ENCODE measurements at places on chromosomes 1 and 21.

DNA sequence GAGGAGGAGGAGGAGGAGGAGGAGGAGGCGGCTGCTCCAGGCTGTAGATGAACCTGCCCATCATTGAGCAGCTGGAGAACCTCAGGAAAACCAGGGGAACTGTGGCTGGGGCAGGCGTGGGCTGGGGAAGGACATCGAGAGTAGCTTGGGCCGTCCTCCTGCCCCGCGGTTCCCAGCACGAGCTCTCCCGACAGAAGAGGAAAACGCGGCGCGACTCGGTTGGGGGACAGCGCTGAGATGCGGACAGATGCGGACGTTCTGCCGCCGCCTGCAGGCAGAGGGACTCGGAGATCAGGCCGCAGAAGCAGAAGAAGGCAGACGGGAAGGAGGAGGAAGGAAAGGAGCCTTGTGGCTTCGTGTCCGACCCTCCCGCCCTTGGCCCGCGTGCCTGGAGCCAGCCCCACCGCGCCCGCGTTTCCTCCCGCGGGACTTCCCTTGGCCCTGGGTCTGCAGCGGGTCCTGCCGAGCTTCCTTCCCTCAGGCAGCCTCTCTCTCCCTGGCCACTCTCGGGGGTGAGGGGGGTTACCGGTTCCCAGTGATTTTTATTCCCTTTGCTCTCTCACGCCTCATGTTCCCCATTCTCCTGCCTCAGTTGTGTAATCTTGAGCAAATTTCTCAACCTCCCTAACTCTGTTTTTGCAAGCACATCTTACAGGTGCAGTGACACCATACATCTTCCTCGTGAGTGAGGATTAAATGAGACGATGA, 1.7 kb upstream of the TNFRSF9 start:
- DNase-seq, result peak; percentile 47

GRCh38 chr1:220747437-220748088, 559 bp upstream of the MTARC2 start:
- DNase-seq, result no peak

- no peak for DNase-seq
These were observed 203.6 kb downstream of the PCP4 start for GRCh38 chr21:40070871-40071270.

GRCh38 chr1:155207806-155208540, at the start of gene THBS3:
Gene THBS3 (minus strand): TSS chr1:155207897. CDS start chr1:155207876, 21 bp downstream.
- DNase-seq, result no peak

DNA sequence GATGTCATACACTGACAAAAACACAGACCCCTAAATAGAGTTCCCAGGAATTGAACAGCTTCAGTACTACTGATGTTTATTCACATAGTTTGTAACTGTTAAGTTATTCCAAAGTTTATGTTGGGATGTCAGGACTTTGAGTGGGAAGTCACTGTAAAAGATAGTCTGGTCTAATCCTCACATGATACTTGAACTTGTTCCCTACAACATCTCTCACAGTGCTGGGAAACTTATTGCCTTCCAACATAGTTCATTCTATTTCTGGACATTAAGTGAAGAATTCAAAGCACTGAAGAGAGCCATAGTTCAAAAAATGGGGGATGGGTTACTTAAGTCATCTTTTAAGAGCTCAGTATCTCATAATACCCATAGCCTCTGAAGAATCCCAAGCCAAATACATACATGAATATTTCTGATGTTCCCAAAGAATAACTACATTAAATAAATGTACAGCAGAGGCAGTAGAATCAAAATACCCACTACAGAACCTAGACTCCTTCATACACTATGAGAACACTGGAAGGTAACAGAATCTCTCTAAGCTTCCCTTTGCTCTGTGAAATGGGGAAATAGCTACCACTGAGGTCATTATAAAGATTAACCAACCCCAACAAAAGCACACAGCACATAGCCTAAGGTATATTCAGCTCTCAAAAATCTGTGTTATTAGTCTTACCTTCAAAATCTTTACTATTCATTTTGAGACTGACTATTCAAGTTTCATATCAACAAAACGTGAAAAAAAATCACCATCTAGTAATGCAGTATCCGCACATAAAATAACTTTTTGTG, 81.4 kb downstream of the ESRRG start:
- no peak for DNase-seq

- no peak for DNase-seq
These were observed 3.6 kb upstream of the PTGS2 start for GRCh38 chr1:186683652-186684410.

GRCh38 chr1:158203693-158204457, 23.2 kb downstream of the CD1D start:
- no peak for DNase-seq

GRCh38 chr1:40780678-40781607, 2.6 kb upstream of the KCNQ4 start:
- DNase-seq, result no peak

DNA sequence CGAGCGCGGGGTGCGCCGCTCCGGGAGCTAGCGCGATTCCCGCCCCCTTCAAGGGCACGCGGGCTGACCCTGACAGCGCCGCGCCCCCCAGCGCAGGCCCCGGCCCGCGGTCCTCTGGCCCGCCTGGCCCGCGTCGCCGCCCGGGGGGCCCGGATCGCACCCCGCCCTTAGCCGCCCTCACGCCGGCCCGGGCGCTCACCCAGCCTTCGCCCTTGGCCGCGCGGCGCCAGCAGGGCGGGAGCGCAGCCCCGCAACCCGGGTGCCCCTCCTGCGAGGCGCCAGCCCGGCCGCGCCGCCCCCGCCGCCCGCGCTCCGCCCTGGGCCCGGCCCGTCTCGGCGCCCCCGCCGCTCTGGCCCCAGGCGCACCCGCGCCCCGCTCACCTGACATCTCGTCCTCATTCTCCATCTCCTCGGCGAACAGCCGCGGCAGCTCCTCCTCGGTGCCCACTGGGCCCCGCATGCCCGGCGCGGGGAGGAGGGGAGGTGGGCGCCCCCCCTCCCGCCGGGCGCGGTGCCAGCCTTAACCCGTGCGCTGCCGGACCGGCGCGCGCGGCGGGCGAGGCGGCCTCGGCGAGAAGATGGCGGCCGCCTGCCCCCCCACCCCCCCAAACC, 451 bp downstream of the CHD5 start:
- DNase-seq, result no peak

DNA sequence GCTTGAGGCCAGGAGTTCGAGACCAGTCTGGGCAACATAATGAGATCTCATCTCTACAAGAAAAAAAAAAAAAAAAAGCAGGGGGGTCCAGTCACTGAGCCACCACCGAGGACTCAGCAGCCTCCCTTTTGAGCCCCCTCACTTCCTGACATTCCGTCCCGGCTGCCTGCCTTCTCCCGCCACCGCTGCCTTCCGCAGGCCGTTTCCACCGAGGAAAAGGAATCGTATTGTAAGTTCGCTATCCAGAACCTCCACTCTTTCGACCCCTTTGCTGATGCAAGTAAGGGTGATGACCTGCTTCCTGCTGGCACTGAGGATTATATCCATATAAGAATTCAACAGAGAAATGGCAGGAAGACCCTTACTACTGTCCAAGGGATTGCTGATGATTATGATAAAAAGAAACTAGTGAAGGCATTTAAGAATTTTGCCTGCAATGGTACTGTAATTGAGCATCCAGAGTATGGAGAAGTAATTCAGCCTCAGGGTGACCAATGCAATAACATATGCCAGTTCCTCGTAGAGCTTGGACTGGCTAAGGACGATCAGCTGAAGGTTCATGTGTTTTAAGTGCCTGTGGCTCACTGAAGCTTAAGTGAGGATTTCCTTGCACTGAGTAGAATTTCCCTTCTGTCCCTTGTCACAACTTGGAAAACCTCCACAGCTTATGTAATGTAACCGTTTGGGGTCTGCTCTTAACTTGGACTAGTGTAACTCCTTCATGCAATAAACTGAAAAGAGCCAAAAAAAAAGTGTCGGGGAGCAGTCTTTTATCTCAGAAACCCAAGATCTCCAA, 55.6 kb downstream of the GLUL start:
- no peak for DNase-seq

GRCh38 chr1:58966103-58966916, 182.5 kb upstream of the JUN start:
- no peak for DNase-seq

DNA sequence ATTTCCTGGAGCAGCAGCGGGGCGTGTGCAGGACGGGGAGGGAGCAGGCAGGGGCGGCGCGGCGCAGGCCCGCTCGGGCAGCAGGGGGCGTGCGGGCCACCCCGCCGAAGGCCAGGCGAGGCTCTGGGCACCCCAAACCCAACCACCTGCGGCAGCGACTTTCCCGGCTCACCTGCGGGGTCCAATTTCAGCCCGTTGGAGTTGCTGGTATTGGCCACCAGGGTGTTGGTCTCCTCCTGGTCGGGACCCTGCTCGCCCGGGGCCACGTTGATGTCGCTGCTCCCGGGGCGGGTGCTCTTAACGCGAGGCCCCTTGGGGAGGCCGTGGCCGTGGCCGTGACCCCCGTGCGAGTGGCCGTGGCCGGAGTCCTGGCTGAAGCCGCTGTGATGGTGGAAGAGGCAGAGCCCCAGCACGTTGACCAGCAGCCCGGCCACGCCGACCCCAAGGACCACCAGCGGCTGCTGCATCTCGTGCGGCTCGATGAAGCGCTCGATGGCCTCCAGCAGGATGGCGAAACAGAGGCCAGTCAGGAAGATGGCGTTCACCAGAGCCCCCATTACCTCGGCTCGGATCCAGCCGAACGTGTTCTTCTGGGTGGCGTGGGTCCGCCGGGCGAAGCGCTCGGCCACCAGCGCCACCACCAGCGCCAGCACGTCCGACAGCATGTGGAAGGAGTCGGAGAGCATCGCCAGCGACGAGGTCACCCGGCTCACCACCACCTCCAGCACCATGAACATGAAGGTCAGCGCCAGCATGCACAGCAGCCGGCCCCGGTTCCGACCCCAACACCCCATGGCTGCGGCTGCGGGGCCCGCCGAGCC, 932 bp downstream of the SLC30A1 start:
- peak; percentile 83 for DNase-seq

GRCh38 chr21:41965461-41966013, 11.7 kb upstream of the C2CD2 start:
- DNase-seq, result no peak

DNA sequence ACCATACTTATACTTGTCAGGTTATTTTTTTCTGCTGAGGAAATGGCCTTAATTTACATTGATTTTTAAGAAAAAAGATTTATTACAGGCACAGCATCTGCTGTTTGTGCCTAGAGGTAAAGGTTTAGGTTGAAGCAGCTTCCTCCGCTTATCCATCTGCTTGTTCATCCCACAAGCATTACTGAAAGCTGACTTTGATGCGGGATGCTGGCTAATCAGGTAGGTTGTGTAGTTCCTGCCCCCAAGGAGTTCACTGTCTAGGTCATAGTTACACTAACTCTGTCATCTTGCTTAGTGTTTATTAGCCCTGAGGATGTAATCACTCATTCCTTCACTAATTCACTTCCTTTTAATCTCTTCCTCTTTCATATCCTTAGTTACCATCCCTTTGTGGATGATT, 377.7 kb upstream of the KAZN start:
- no peak for DNase-seq

DNA sequence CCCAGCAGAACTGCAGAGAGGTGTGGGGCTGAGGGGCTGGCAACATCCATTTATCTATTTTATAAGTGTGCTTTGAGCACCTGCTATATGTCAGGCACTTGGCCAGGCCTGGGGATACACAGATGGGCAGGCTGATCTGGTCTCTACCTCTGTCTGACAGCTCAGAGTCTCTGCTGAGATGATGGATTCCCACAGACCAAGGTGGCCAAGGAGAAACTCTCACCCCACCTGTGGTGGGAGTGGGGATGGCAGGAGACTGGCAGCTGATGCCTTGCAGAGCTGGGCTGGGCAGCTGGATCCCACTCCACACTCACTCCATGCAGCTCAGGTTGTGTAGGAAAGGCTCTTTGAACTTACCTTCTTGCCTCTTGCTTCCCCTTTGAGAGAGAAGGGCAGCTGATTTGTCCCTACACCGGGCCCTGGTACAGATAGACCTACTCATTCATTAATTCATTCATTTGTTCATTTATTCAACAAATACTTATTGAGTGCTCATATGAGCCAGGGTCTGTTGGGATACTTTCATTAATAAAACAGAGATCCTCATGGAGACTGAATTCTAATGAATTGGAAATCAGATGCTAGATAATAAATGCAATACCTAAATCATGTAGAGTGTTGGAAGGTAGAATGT, 9.0 kb downstream of the ADORA1 start:
- no peak for DNase-seq

- DNase-seq, result no peak
These were observed 1.2 kb downstream of the SZRD1 start for GRCh38 chr1:16367968-16368890.

- peak; percentile 34 for DNase-seq
These were observed 101.5 kb upstream of the SLFNL1 start for GRCh38 chr1:41122851-41123518.

DNA sequence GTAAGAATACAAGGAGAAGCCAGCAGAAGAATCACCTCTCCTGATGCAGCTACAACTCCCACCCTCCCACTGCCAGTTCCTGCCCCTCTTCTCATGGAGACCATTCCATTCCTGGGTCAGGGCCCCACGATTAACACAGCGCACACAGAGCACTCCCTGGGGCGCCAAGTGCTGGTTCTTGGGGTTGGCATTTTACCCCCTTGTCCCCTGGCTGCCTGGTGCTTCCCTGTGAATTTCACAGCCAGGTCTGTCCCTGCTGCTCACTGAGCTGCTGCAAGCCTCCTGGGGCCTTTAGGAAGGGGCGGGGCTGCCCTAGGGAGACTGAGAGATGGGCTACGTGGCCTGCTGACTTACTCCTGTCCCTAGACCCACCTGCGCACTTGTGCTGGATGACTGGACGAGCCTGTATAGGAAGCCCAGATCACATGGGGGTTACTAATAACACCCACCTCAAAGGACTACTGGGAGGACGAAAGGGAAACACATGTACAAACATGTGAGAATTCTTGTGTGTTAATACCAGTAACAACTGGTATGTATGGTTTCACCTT, 4.8 kb downstream of the ZNF672 start:
- no peak for DNase-seq

GRCh38 chr1:100860397-100860991, 34.1 kb downstream of the EXTL2 start:
- no peak for DNase-seq

DNA sequence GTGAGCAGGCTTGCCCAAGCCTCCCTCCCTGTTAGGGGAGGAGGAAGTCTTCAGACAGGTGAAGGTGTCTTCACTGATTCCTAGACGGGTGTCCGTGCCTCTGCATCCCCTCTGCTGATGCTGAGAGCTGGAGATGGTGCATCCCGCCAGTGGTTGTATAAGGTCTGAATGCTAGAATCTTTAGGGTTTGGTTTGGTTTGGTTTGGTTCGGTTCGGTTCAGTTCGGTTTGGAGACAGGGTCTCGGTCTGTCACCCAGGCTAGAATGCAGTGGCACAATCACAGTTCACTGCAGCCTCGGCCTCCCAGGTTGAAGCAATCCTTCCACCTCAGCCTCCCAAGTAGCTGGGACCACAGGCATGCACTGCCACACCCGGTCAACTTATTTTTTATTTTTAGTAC, 153.6 kb downstream of the PGBD5 start:
- DNase-seq, result no peak
